ENCODE measurements at places on chromosomes 6 and 20.
A peak's percentile ranks its signal among the peaks of the same experiment; 100 is the strongest.

GRCh38 chr6:125865015-125865414 lies 74.3 kb downstream of the NCOA7 start:
- no peak for DNase-seq

DNA sequence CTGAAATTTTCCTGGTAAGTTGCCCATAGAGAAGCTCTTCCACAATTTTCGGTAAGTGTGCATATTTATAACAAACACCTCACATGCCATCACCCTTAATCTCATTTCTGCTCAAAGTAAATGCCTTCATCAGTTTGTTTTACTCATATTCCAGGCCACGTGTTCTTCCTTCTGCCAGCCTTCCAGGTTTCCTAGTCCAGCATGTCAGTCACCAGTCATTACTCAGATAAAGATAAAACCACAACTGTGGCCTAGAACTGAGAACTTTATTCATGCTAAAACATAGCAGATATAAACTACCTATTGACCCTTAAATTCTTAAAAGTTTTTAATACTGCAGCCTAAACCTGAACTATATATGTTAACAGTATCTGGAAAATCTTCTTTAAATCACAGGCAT lies 149.5 kb upstream of the SLC22A16 start:
- no peak for DNase-seq

DNA sequence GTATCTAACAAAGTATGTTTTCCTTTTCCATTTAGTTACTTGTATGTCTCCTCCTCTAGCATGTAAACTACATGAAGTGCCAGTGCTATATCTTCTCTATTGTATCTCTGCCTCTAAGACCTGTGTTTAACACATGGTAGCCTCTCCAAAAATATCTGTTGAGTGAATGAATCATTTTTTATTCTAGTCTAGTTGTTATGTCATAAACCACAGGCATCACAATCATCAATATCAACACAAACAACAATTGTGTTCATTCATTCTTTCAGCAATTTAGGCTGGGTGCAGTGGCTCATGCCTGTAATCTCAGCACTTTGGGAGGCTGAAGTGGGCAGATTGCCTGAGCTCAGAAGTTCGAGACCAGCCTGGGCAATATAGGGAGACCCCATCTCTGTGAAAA lies 111.6 kb upstream of the EYA4 start:
- no peak for DNase-seq

GRCh38 chr6:42095776-42096541 lies 45.6 kb downstream of the TAF8 start:
- DNase-seq: no peak

- DNase-seq: no peak
These were observed 23.6 kb upstream of the TCFL5 start for GRCh38 chr20:62885046-62885895.

DNA sequence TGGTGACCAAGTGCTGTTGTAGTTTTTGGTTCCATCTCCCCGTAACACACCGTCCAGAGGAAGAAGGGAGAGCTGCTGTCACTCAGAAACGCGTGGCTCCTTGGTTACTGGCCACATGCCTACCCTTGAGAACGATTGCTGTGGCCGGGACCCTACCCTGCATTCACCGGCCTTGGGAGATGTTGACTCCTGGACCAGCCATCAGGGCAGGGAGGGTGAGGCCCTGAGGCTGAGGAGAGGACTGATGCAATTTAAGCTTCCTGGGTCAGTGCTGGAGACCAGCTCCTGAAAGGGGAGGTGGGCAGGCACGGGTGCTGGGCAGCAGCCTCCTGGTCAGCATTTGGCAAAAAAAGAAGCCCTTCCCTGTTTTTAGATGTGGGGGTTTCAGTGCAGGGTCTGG lies 31.5 kb downstream of the ERMARD start:
- no peak for DNase-seq

DNA sequence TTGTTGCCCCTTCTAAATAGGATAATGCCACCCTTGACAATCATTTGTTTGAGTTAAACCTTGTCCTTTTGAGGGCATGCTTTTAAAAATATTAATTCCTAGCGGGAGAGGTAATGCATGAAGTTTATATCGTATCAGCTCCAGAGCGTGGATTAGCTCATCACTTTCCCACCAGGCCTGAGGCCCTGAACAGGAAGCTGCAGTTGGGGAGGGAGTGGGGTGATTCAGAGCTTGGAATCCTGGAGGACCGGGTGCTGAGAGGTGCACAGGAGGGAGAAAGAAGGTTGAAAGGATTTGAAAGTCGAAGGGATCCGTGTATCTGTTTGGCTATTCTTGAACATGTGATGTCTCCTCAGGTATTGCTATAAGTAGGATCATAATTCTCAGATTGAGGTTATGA lies 25.0 kb downstream of the ZDHHC14 start:
- no peak for DNase-seq

DNA sequence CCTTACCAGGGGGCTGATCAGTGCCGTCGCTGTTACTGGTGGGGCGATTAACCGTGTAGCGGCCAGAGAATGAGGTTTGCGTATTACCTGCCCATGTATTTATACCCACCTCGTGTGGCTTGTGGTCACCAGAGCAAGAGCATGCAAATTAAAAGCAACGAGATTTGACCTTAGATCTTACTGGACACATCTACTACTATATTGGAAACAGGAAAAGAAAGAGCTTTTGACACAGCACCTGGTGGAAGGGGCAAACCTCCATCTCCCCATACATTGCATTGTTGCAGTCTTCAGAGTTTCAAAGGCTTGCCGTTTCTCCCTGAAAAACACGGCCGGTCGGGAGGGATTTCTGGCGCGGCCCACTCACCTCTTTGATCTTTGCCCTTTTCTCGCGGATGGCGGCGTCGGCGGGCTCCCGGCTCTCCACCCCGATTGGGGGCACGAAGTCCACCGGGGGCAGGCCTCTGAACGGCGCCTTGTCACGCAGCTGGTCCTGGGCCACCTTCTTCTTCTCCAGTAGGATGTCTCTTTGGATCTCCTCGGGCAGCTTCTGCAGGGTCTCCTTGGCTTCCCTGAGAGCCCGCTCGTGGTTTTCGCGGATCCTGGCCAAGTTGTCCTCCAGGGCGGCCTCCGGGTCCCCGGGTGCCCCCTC lies 1.3 kb downstream of the MAN1A1 start:
- DNase-seq: peak; percentile 57

GRCh38 chr6:55877283-55877682 lies 1.9 kb upstream of the BMP5 start:
- no peak for DNase-seq

DNA sequence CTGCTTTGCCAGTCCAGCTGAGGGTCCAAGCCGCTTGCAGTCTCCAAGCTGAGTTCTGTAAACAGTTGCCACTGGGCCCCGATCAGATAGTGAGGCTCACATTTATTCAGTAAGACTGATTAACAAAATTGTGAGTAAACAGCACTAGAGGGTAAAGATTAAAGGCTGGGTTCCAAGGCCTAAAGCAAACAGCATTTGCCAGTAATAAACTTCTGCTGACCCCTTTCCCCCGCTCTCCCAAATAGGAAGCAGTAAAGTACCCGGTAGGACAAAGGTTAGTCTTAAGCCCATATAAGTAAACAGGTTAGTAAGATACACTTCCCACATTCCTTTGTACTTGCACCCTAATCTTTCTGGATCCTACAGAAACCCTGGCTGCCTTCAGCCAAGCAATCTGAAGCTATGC lies 181.8 kb downstream of the MEI4 start:
- no peak for DNase-seq

DNA sequence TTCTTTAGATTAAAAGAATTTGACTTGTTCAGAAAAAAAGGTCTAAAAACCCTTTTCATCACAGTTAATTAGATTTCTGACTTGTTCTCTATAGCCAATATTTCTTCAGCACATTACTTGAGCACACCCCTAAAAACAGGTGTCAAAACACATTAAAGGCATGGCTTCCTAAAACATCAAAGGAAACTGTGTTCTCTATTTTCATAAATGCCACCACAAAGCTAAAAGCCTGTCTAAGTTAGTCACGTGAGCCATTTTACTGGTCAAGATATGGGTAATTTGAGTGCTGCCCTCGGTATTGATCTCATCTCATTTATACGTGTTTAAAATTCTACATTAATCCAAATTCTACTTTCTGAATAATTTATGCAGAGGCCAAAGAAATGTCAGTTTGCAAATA lies 580.5 kb downstream of the HAO1 start:
- no peak for DNase-seq

DNA sequence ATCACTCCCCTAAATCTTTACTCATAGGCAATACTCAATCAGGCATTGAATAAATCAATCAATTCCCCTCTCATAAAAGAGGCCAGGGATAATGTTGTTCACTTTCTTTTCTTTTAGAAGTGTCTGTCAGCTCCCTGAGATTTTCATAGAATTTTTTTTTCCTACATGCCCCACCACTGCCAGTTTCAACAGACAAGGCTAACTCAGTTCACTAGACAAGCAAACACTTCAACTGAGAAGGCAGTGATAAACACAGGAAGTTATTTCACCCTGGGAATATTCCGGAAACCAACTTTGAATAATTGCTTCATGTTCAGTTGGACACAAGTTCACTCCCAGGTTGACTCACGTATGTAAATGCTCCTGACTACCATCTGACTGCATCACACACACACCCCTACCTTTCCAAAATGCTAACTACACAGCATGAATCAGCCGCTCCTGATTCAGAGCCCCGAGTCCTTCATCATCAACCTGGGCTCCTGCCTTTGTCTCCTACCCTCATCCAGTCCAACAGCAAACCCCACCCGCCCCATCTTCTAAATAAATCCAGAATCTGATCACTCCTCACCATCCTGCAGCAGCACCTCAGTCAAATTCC lies 143.9 kb downstream of the BCAS1 start:
- peak; percentile 91 for DNase-seq

DNA sequence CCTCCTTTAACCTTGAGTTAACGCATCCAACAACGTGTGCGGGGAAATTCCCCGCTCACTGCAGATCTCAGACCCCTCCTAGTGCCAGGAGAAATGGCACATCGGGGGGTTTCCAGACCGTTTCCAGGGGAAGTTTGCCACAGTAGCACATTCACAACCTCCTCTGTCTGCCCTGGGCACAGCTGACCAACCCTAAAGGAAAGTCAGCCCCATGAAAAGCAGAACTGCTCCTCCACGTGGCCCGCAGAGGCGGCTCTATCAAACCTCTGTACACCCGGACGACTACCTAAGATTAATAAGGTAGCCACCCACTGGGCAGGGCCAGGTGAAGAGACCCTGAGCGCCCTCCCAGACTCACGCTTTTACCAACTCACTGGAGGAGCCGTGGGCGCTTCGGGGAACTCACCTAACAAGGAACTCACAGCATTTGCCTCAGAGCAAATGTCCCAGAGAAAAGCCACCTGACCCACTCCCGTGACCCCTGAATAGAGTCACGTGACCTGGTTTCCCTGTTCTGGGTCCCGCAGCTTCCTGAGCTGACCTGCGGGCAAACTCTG lies 93.1 kb downstream of the PRND start:
- peak; percentile 88 for DNase-seq

DNA sequence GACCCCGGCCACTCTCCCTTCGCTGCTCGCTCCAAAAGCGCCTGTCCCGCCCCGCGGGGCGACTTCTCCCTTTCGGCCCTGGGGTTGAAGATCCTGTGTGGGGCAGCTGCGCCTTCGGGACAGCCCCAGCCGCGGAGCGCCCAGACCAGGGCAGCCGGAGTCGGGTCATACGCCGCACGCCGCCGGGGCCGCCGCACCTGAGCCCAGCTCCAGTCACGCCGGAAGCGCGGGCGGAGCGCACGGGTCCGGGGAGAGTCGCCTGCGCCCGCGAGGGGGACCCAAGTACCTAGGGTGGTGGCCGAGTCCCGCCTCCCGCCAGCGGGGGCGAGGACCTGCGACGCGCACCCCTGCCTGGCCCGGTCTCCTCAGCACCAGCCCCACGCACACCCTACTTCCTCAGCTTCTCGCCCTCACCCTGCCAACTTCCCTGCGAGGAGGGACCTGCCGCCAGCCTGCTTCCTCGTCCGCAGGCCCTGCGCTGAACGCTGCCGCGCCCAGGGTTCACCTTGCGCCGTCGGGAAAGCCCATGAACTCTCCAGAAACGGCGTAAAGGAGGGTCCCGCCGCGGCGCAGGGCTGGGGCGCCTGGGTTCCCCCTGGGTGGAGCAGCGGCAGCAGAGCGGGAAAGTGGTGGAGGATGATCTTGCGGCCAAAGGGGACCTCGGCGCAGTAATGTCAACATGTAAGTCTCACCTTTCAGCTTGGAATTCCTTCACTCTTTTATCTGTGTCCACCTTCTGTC lies at the start of gene ADGRG6:
TSS of gene ADGRG6 (plus strand) at position 357 of the 741 bp plus-strand sequence. CDS start at position 680, 323 bp downstream.
- DNase-seq: no peak

- DNase-seq: peak; percentile 69
These were observed 18.3 kb downstream of the RAET1L start for GRCh38 chr6:150006961-150007464.

DNA sequence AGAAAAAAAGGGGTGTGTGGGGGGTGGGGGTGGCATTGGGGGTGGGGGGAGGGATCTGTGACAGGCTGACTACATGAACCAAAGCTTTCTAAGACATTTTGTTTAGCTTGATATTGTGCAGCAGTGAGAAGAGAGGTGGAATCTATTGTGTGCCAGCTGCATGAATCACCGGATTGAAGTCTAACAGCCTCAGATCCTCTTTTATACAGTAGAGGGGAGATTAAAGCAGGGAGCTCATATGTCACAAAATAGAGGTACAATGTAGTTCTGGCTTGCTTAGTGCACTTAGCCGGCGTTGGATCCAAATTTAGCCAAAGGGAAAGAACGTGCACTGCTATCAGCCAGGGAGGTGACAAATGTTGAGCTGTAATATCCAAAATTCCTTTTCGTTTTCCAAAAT lies 404.2 kb upstream of the CITED2 start:
- DNase-seq: no peak

GRCh38 chr6:70879496-70879895 lies 77.4 kb downstream of the B3GAT2 start:
- no peak for DNase-seq

DNA sequence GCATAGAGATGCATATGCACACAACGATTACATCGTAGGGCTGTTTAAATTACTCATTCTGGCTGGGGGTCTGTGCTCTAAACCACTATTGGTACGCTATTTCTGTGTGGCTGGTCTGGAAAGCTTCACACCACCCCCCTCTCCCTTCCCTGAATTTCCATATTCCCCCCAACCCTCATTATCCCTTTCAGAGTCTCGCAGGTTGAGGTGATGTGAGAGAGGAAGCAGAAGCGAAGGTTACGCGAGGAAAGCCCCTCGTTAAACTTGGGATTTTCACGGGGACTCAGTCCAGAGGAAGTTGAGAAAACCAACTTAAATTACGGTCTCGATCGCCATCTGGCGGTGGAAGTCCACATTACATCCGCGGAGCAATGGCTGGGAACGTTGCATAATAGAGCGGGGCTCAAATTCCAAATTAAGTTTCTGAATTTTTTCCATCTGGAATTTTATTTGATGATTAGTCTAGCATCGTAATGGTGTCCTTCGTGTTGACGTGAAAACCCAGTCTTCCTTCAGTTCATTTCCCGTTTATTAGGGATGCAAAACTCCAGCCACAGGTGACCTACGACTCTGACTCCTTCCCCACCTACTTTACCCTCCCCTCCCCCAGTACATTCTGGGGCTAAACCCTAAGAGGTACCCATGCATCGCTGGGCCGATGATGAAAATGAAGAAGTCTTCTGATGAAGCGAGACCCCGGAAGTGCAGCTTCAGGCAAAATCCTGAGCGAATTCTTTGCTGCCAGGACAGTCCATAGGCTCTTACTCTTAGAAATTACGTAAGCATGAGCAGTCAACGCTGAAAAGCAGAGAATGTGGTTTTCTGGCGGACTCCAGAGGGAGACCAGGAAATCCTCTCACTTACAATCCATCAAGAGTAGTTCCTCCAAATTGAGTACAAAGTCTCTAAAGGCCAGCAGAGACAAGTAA lies 19.7 kb downstream of the HLA-DOB start:
- DNase-seq: peak; percentile 85

All from NAMALWA (cell line).